Endothelial cell of umbilical vein (primary cell): ENCODE measurements at places on chromosomes 11 and 22. TPM values are rescaled to one million over a fixed set of nuclear protein-coding genes. Genes with fewer than 3 reads are reported as not detected.

The SMC1B gene
- polyA plus RNA-seq, result not detected in 2 replicates

GRCh38 chr22:39593931-39594285 lies 23.4 kb downstream of the CACNA1I start:
- no peak for DNase-seq

GRCh38 chr11:60987577-60988277 lies 16.2 kb downstream of the CD6 start:
- no peak for DNase-seq

- DNase-seq, result peak; percentile 43
Observed at GRCh38 chr22:38080850-38081635, 2.9 kb downstream of the SLC16A8 start.

The FREY1 gene
- polyA plus RNA-seq, result 0.53 and 0.84 TPM in 2 replicates

The PHF5A gene
- 51.8 and 61.1 TPM in 2 replicates for polyA plus RNA-seq

DNA sequence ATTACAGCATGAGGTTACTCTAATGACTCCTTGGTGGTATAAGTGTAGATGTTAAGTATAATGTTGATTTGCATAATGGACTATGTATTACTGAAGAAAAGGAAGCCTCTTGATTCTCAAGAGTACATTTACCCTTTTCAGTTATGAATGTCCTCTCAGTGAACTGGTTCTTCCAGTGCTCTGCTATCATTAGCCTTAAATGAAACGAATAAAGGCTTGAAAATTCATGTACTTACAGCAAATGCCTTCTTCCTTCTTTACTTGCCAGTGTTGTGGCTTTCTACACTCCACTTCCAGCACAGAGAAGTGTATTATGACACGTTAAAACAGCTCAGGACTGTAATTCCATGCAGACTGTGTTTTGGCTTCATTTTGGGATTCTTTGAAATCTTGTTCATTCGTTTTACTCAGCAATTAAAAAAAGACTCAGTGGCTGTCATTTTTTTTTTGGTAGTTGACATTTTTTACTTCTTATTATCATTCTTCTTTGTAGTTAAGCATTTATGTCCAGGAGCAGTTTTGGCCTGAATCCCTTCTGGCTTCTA lies 96.9 kb downstream of the MTMR3 start:
- no peak for DNase-seq

The SULT4A1 gene
- polyA plus RNA-seq, result 0.48 and 0.49 TPM in 2 replicates

- DNase-seq, result peak; percentile 61
Observed at GRCh38 chr11:29333993-29334775, 682.6 kb downstream of the KCNA4 start.

The C11orf65 gene
- not detected in 2 replicates for polyA plus RNA-seq

GRCh38 chr22:29265305-29265704 lies 2.5 kb downstream of the RHBDD3 start:
- no peak for DNase-seq

DNA sequence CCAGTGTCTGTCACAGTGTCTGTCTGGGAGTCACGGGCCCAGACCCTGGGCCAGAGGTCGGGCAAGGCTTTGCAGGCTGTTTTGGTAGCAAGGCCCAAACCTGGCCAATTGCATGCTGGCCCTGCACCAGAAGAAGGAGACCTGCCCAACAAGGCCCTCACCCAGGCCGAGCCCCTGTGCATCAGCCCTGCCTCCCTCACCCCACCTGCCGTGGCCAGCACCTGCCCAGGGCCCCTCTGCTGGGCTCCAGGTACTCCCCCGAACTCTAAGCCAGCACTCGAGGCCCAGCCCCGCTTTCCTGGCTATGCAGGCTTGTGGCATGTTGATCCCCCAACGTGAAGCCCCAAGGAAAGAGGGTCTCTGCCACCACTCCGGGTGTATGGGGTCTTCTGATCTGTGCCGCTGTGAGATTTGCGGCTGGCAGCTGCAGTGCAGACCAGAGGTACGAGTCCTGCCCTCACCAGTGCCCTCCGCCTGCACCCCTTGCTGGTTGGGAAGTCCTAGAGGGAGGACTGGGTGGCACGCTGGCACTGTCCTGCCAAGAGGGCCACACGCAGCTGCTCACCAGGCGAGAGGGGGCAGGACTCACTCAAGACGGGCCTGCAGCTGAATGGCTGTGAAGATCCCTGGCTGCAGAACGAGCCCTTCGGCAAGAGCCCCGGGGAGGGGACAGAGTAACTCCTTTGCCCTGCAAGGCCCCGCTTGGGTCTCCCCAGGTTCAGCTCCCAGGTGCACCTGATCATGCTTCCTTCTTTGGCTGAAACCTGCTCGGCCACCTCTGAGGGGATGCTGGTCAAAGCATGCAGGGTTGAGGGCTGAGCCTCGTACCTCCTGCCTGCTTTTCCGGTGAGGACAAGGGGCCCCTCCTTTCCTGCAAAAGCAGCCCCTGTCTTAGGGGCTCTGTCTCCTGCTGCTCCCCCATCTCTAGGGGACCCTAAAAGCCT lies 6.7 kb upstream of the SEPTIN5 start:
- DNase-seq, result no peak

DNA sequence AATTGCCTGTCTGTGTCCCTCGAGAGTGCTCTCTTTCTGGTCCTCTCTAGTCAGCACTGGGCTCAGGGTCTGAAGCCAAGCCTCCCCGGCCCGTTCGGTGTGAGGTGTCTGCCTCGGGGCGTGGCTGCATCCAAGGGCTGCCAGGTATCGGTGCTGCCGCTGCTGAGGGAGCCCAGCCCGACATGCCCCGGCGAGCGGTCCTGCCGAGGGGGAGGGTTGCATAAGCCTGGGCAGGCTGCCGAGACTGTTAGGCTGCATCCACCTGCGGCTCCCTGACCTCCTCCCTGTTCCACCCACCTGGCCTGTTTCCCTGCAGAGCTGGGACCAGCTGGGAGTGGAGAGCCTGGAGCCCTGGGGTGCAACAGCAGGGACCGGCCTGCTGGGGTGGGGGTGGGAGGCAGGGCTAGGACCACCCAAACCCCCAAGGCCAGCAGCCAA lies 6.3 kb downstream of the OVOL1 start:
- no peak for DNase-seq

GRCh38 chr22:33018232-33018864 lies 39.8 kb downstream of the SYN3 start:
- peak; percentile 26 for DNase-seq

- no peak for DNase-seq
Observed at GRCh38 chr11:103936059-103936458, 100.4 kb upstream of the DDI1 start.

DNA sequence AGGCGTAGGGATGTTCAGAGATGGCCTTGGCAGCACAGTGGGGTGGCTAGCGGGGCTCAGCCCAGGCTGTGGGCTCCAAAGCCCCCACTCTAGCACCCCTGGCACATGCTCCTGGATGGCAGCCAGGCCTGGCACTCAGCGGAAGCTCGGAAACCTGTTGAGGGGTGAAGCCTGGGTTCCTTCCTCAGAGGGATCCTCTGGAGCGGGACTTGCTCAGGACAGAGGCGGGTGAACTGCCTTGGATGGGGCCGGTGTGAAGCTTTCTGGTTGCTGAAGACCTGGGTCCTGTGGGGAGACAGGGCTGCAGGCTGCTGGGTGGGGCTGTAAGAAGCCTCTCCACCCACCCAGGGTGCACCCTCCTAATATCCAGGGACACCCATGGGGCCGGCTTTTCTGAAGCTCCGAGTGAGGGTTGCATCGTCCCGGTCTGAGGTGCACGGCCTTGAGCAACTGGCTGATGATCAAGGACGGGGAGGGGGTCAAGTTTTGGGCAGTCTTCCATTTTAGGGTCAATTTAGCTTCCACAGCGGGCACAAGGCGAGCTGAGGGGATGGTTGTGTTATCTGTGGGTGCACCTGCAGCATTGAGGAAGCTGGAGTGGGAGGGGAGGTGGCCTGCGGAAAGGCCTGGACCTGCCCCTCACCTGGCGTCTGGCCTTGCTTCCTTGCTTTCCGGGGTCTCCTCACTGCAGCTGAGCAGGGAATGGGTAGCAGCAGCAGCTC lies 5.2 kb downstream of the MRGPRE start:
- DNase-seq, result no peak

The MUC6 gene
- polyA plus RNA-seq, result not detected in 2 replicates

DNA sequence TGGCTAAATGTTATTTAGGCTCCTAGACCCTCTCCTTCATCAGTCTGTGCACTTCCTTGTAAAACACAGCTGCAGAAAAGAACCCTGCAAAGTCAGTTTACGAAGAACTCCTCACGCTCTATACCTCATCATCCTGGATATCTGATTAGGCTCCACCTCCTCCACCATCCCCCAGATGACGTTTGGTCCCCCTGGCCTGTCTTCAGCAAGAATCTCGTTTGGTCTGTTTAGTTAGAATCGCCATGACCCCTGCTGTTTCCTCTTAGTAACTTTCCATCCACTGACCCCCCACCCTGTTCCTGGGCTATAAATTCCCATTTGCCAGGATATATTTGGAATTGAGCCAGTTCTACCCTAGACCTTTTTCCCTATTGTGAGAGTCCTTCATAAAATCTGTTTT lies 214.1 kb downstream of the OPCML start:
- no peak for DNase-seq

The KRTAP5-2 gene
- polyA plus RNA-seq, result not detected in 2 replicates

GRCh38 chr11:68145120-68145866 lies 24.1 kb upstream of the CHKA start:
- no peak for DNase-seq

DNA sequence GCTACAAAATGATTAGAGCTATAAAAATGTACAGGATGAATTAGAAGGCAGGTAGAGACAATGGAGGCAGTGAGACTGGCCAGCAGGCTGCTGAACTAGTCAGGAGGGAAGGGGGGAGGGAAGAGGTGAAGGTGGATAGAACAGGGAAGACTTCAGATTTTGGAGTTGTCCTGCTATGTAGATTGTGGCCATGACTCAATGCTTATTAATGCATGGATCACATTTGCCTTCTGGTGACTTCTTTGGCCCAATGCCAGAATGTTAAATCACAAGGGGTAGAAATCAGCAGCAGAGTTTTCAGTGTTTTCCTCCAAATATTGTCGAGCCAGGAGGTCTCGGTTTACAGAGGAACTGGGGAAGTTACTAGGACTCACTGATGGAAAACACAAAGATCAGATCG lies 346.6 kb downstream of the AASDHPPT start:
- no peak for DNase-seq

GRCh38 chr11:11622772-11623171 lies 967 bp upstream of the GALNT18 start:
- DNase-seq, result no peak

DNA sequence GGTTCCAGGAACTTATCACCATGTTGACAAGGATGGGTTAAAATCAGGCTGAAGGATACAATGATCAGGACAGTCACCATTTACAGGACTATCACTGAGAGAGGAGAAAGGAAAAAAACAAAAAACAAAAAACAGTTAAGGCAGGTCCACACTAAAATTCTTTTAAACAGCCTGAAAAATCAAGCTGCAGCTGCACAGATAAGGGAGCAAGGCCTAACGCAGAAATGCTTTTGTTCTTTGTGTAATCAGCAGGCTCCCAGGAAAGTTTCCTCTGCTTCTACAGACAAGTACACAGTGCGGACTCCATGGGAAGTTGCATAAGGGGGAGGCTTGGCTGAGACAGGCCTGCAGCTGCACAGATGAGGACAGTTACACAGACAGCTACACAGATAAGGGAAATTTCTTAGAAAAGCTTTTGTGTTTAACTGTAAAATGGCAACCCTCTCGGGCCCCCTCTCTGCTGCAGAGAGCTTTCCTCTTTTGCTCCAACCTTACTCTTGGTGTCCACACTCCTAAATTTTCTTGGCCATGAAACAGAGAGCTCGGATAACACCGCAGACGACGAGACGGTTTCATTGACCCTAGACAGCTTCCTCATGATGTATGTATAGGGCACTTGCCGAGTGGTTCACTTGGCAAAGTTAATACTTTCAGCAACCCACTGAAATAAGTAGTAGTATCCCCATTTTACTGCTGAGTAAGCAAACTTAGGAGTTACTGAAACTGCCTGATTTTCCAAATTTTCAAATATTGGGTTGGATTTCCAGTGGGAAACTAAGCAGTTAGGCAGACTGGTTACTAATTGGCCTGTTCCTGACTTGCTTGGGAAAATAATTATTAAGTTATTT lies 45.5 kb downstream of the PIWIL3 start:
- peak; percentile 80 for DNase-seq

- DNase-seq, result no peak
Observed at GRCh38 chr11:132349811-132350733, 979.7 kb downstream of the NTM start.

- no peak for DNase-seq
Observed at GRCh38 chr11:11909727-11910126, 68.0 kb downstream of the USP47 start.

The DDT gene
- polyA plus RNA-seq, result 205 and 265 TPM in 2 replicates

GRCh38 chr11:28878025-28878424 lies 769.8 kb downstream of the METTL15 start:
- no peak for DNase-seq

DNA sequence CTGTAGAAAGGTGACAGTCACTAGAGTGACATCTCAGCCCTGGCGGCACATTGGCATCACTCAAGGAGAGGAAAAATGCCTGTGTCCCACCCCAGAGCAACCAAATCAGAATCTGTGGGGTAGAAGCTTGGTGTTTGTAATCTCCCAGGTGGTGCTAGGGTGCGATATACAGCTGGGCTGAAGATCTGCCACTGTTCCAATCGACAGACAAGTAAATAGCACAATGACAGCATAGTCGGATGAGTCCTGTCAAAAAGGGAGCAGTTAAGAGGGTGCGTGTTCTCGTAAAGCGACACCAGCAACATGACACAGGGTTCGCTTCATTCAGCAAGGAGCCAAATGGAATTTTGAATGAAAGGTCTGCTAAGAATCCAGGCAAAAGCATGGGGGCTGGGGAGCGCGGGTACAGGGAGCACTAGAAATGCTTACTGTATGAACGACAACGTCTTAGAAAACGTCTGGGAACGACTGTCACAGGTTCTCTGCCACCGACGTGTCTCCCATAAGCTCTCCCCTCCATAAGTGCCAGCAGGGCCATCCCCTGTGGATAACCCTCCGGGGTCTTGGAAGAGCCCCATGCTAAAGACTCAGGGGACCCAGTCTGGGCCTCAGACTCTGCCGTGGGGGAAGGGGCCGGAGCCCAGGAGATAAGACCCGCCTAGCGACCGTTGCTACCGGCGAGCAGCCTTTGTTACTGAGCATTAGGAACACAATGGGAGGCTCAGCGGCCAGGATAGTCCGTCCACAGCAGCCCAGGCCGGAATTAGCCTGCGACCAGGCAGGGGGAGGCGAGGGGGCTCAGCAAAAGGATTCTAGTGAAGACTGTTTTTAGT lies 20.8 kb downstream of the ADA2 start:
- no peak for DNase-seq

DNA sequence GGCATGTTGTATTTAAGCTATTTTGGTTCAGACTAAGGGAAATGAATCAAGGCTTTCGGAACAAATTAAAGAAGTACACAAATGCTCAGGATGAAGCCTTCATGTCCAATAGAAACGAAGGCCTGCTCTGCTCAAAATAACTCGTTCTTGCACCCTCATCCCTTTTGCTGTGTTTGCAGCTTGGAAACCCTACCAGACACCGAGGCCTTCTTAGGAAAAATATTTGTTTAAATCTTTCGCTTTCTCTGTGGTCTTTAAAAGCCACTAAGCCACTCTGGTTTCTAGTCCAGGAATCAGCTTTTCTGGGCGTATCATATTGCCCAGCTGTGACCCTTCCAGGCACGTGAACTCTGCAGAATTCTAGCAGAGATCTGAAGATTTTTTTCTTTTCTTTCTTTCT lies 60.9 kb upstream of the HSPA8 start:
- no peak for DNase-seq
